ENCODE measurements at places on chromosomes 4 and X. TPM values are rescaled to one million over a fixed set of nuclear protein-coding genes. Genes with fewer than 3 reads are reported as not detected.

- DNase-seq: no peak
Measured at GRCh38 chr4:5114950-5115349, 63.7 kb downstream of the STK32B start.

DNA sequence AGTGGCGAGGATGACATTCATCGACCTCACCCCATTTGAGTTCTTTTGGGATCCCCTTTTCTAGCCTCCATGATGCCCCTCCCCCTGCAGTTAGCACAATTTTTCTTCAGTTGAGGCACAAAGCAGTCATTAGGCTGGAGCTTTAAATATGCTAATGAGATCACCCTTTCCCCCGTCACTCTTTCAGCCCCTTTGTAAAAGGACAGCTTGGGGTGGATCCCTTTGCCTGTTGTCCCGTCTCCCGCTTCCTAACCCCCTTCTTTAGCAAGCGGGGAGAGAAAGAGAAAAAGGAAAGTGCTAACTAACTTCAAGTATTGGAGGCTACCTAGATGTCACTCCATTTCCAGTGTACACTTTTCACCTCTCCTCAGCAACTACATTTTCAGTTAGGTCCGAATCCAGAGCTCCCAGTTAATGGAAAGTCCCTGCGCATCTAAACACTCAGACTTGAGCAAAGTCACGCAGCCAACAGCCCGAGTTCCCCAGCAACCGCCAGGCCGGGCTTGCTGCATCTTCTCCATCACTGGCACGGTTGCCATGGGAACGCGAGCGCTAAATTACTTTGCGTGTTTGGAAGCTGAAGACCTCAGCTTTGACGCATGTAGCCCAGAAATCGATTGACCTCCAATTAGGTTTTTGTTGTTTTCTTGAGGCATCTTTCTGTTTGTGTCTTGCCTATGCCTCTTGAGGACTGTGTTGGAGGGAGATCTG is 76.8 kb downstream of the RTL5 start:
- no peak for DNase-seq

Gene VGLL1
- polyA plus RNA-seq: 10.5 TPM

Gene CRMP1
- polyA plus RNA-seq: 44.6 TPM

Measured in right renal cortex interstitium (tissue), 3 donors.